Caco-2 (cell line): ENCODE measurements at places on chromosomes 7 and 10.
A peak's percentile ranks its signal among the peaks of the same experiment; 100 is the strongest.

- no peak for DNase-seq
Measured at GRCh38 chr10:70669015-70669414, 3.3 kb upstream of the ADAMTS14 start.

DNA sequence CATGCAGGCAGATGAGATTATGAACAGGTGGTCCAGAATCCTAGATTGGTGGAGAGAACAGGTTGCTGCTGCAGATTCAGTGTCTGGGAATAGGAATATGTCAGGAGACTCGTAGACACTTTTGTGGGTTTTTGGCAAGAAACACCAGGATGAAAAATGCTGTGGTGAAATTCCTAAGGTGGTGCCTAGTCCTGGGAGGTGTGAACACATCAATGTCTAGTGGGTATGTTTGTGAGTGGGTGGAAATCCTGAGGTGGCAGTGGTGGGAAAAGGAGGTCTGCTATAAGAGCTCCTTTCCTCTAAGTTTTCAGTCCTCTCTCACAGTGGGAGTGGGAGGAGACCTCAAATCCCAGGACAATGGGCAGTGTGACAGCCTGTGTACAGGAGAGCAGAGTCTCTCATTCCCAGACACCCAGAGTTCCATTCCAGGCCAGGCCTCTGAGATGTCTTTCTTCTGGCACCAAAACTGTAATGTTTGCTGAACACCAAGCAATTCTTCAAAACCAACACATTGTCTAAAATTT, 5.1 kb downstream of the ERV3-1 start:
- DNase-seq, result no peak

DNA sequence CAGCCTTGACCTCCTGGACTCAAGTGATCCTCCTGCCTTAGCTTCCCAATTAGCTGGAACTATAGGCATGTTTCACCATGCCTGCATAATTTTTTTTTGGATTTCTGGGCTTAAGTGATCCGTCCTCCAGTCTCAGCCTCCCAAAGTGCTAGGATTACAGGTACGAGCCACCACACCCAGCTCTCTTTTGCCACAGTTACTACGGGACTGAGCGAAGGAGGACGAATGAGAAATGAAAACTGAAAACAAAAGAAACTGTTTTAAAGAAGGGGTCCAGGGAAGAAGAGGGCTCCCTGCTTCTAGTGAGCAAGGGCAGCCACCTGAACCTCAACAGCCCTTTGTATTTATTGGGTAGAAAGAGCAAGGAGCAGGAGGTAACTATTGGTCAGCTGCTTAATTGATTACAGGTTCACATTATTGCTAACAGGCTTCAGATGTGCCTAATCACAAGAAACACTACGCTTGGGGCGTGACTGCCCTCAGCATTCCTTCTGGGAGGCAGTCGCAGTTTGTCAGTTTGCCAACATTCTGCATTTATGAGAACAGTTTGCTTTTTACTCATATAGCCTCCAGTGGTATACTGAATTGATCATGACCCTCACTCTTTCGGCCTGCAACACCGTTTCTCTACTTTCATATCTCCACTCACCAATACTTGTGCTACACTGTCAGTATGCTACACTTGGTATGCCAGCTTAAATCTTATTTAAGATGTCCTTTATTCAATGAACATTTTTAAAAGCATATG, 676.8 kb downstream of the DNAJB9 start:
- DNase-seq, result no peak

GRCh38 chr7:983004-983615, at the start of gene CYP2W1:
Gene CYP2W1, plus strand, starts transcription at chr7:983181. Its CDS starts 31 bp downstream, at chr7:983212.
- DNase-seq, result peak; percentile 80

DNA sequence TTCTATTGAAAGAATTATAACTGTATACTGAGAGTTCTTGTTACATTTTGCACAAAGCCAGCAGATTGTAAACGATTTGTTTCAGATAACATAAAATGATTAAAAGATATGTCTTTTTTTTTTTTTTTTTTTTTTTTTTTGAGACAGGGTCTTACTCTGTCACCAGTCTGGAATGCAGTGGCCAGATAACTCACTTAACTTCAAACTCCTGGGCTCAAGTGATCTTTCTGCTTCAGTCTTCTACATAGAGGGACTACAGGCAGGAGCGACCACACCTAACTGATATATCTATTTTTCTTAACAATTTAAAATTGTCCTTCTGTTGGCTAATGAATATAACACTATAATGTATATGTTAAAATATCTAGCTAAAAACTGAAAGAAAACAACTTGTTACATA, 317.3 kb upstream of the CACNA2D1 start:
- no peak for DNase-seq

DNA sequence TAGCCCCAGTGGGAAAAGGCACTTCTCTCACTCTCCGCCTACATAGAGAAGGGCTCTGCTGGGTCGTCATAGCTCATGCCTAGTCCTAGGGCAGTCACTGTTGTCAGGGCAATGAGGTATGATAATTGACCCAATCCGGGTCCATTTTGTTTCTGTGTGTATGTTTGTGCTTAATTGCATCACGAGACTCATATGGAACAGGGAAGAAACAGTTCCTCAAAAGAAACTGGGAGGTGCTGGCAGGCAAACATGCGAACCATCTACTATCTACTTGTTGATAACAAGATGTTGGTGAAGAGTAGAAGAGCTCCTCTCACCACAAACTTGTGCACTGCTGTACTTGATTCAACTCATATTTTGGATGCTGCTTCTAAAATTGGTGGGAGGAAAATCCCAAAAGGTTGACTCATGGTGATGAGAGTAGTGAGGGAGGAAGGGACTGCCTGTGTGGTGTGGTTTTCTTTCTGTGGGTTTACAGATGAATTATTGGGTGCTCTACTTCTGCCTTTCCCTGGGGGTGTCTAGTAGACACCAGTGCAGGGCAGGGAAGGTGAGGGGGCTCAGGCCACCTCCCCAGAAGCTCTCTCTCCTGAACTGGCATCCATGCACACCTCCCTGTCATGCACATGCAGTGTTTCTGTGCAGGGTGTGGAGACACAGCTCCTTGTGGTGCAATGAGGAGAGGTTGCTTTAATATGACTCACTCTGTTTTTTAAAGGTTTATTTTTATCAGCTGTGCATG, 29.4 kb downstream of the LSMEM1 start:
- no peak for DNase-seq

GRCh38 chr10:133124357-133125211, 35.4 kb upstream of the KNDC1 start:
- peak; percentile 84 for DNase-seq

DNA sequence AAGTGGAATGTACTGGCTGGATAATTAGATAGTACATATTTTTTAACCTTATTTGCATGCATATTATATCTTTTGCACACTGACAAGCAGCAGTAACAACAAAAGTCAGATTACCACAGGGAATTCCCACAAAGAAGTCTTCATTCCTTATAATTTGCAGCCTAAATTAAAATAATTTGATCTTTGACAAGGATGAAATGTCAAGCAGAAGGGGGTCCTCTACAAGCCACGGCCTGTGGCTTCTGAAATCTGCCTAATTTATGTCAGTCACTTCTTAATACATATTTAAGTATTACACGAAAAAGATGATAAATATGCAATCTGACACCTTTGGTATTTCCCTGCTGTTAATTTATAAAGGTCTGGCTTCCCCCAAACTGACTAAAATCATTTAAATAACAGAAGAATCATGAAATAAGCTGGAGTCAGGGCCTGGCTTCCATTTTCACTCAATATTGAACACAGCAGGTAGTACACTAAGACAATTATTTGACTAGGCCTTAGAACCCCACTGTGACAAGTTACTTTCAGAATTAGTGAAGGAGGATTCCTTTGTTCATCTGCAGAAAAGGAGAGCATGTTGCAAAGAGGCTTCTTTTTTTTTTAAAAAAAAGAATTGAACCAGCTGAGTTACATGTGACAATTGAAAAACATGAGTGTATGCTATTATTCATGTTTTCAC, 351.1 kb upstream of the ETV1 start:
- no peak for DNase-seq

DNA sequence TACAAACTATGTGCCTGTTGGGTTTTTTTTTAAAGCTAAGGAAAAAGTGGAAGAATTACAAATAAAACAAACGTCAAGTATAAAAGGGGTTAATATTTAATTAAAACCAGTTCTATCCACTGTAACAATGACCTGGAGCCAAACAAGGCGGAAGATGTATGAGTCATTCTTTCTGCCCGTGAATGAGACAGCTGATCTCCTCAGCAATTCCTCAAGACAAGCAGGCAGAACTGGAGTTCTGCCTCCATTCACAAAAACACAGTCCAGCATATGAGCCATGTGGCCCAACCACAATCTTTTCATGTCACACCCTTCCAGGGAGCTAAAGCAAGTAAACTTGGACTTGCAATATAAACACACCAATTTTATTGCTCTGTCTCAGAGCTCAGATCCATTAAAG, 8.4 kb downstream of the ETV1 start:
- DNase-seq, result no peak

DNA sequence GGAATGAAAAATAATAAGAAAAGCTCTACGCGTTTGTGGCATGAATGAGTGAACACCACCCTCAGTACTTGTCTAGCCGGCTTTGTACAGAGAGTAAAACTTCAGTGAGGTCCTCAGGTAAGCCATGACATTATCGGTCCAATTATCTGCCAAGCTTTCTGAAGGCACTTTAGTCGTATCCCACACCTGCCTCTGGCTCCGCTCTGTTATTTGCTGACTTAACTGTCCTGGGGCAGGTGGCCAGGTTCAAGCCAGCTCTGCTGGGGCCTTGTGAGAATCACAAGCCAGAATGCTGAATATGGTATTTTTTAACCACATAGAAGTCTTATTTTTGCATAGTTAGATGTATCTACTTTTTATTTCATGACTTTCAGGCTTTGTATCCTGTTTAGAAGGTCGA, 66.0 kb upstream of the FHIP2A start:
- DNase-seq, result no peak

DNA sequence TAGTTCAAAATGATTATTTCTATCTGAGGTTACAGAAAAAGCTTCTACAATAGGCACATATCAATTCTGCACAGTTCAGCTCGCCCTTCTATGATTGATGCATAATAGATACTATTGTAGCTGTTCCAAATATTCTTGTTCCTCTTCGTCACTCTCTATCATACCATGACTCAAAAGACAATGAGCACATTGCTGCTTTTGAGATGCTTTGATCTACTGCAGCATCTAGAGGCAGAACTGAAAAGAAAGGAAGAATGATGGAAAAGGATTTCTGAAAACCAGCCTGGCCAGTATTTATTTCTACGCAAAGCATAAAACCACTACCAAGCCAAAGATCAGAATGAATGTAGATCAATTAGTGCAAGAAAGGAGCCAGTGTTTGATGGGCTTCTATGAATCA, 59.3 kb upstream of the PLXDC2 start:
- DNase-seq, result no peak

- DNase-seq, result no peak
Measured at GRCh38 chr7:148182264-148182663, 408.3 kb upstream of the C7orf33 start.

DNA sequence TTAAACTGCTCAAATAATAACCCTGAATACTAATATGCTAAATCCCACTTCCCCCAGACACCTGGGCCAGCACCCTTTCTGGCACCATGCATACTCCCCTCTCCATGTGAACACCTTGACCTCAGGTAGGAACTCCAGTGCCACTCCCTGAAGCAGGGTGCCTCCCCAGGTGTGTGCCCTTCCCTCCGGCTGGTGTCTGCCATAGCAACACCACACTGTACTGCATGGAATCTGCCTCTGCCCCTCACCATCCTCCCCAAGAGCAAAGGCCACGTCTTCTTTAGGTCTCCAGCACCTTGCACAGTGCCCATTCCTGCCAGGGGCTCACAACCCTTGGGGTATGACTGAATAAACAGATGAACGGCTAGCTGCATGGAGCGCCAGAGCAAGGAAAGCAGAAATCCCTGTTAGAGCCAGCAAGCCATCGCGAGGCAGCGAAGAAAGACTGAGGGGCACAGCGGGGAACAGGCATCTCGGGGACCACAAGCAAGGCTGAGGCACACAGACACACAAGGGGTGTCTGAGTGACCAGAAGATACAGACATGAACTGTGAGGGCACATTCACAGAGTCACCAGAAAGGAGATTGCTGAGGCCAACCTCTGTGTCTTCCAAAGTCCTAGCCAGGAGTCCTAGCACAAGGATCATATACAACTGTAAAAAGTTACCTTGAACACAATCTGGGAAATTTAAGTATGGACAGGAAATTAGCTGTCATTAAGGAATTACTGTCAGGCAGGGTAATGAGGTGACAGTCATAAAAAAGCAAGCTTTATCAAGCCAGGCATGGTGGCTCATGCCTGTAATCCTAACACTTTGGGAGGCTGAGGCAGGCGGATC, 25.7 kb downstream of the COBL start:
- DNase-seq, result no peak

DNA sequence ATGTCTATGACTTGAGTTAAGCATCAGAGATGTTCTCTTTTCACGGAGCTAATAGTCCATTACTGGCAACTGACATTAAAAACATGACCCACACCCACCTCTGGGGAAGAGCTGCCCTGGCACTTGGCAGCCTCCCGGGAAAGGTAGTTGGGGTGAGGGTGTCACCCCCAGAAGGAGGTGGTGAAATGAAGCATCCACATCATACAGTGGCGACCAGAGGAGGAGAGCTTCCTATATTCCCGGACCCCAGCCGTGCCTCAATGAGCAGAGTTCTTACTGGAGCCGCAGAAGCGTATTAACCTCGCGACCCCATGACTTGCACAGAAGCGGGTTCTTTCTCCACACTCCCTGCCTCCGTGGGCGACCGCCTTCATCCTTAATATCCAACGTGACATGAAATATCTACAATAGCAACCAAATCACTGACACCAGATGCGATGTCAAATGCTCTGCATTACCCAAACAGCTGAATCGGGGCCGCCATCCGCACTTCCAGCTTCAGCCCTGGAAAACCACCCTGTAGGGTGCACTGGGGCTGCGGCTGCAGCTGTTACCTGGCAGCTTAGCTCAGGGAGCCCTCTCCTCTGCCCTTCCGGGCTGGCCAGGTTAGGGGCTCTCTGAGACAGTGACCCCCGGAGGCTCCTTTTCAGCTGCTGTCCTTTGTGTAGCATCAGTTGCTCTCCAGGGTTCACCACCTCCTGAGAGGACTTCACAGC, 103.1 kb upstream of the PARD3 start:
- no peak for DNase-seq

DNA sequence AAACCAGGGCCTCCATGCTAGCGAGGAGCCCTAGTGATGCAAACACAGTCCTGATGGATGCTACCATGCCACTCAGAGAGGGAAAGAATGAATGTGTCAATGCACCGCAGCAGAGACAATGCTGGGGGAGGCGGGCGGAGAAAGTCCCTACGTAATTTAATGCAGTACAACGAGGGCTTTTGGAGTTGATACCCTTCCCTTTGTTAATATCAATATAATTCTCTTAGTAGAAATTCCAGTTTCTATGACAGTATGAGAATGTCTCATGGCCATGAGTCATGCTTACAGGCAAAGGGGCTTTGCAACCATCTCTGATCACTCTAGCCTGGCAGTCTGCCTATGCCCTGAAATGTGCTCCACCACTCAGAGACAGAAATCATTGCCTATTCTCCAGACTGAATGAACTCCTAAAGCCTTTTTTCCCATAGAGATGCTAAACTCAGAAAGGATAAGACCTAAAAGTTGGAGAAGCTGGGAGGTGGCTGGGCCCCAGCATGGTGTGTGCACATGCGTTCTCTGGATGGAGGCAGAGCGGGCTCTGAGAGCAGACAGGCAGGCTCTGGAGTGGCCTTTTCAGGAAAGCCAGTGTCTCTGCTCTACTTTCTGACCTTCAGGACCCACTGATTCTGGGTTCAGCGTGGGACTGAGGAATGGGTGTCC, 20.3 kb upstream of the GIMAP2 start:
- DNase-seq, result no peak
